B cell (primary cell): ENCODE measurements at places on chromosomes 11 and 22. TPM values are rescaled to one million over a fixed set of nuclear protein-coding genes. Genes with fewer than 3 reads are reported as not detected.

The SULT4A1 gene
- total RNA-seq: not detected in 2 replicates

The P2RY6 gene
- 0.25 TPM in 1 of 2 replicates, not detected in the other for total RNA-seq

The SPON1 gene
- total RNA-seq: 0.22 and 0.30 TPM in 2 replicates

- H3K4me3 ChIP-seq: no peak overlapping the region
- peaks cover 63% of the 10 kb centered on the region for H3K4me1 ChIP-seq
- H3K27me3 ChIP-seq: no peaks in the 10 kb centered on the region
- H3K36me3 ChIP-seq: peaks cover 24% of the 10 kb centered on the region
Observed at GRCh38 chr11:44943696-44944095, 7.0 kb downstream of the TP53I11 start.

DNA sequence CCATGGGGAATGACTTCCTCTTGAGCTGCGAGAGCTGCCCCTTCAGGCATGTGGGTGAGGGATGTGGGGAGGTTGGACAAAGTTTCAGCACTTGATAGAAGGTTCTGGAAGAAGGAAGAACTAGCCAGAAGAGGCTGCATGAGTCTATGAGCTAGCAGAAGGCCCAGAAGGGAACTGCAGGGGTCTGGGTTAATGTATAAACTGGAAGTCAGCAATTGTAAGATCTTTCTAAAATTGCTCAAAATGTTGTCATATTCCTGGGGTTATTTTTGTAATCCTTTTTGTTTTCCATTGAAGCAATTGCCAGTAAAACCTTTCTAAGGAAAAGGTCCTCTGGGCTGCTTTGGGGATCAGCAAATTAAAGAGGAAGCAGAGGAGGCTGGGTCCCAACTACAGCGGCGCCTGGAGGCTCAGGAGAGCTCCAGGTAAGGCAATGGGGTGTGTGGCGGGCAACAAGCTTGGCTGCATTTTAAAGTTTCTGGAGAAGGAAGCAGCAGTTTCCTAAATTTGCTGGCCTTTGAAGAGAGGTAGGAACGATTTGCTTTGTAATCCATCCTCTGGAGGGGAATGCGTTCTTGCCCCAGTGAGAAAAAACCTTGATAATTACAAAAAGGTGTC is 29.2 kb downstream of the ADAMTS15 start:
- DNase-seq: no peak
- H3K4me1 ChIP-seq: no peaks in the 10 kb centered on the region
- H3K36me3 ChIP-seq: no peaks in the 10 kb centered on the region
- no peak overlapping the region for H3K27ac ChIP-seq
- H3K4me3 ChIP-seq: no peak overlapping the region
- no peaks in the 10 kb centered on the region for H3K27me3 ChIP-seq
